Amygdala (tissue), 56 donors: ENCODE measurements at places on chromosomes 7 and 10.

- DNase-seq, result no peak
These were observed 41.4 kb upstream of the GTF2I start for GRCh38 chr7:74615933-74616780.

GRCh38 chr7:54719974-54720373 lies 39.0 kb downstream of the SEC61G start:
- DNase-seq, result no peak

DNA sequence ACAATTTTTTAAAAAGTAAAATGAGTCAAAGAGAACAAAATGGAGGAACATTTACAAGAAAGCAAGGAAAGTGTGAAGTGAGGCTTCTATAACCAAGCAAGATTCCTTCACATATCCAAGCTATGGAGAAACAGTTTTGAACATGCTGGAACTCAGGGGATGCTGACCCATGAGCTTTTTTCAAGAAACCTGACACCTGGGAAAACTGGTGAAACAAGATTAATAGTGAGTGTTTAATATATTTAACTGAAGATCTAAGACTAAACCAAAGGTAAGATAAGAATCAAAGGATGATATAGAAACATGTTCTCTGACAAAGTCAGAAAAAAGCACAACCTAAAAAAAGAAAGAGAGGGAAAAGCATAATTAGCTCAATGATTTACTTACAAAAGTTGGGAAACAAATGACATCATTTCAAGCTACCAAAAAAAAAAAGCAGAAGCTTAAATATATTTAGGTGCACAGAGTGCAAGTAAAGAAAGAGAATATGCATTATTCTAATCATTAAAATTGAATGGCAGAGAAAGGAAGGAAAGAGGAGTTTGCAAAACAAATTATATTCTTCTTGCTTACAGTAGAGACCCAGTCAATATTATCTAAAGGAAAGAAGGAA lies 24.9 kb downstream of the C7orf25 start:
- DNase-seq, result no peak

GRCh38 chr10:79262959-79263746 lies 84.1 kb upstream of the PPIF start:
- DNase-seq, result no peak

GRCh38 chr10:77853256-77853655 lies 73.3 kb downstream of the DLG5 start:
- no peak for DNase-seq

DNA sequence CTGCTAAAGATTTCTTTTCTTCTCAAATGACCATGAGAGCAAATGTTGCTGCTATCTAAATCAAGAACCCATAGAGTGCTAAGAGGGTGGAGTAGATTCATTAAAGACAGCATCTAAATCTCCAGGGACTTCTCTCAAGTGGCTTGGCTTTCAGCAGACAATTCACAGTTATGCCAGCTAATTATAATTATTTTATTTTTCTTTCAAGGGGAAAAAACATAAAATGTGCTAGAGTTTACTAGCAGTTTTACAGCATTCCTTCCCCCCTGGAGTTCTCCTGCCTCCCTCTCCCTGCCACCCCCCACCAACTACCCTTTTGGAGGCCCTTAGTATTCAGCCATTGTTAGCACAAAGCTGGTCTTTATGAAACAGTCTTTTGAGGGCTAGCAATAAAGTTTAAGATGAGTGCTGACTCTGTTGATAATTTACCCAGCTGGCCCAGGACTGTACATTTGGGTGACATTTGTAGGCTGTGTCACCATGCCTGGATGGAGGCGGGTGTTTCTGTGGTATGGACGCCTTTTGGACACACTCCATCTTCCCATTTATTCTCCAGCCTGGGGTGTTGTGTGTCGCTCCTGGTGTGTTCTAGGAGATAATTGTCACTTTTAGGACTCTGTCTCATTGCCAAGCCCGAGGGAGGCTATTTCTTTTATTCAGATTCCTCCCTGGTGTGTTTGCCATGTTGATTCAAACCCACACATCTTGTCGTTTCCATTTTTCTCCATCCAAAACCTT lies 160.2 kb downstream of the CREB5 start:
- DNase-seq, result no peak

GRCh38 chr7:40232242-40232893 lies 97.6 kb downstream of the SUGCT start:
- DNase-seq, result no peak

GRCh38 chr7:70307544-70308106 lies 709.4 kb downstream of the AUTS2 start:
- no peak for DNase-seq

GRCh38 chr10:30028006-30028737 lies 31.2 kb downstream of the JCAD start:
- DNase-seq, result no peak

DNA sequence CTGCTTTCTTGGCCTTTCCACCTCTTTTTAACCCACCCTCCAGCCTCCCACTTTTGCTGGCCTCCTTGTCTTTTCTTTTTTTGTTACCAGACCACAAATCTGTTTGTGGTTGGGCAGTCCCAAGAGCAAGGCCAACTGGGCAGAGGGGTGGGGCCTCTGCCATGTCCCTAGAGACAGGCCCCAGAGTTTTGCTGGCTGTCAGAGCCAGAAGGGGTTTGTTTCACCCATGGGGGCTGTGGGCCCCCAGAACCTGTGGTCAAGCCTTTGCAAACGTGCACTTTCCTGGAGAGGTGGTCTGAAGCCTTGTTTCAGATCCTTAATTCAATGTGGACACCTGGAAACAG lies 10.3 kb downstream of the ZMIZ1 start:
- DNase-seq, result no peak

DNA sequence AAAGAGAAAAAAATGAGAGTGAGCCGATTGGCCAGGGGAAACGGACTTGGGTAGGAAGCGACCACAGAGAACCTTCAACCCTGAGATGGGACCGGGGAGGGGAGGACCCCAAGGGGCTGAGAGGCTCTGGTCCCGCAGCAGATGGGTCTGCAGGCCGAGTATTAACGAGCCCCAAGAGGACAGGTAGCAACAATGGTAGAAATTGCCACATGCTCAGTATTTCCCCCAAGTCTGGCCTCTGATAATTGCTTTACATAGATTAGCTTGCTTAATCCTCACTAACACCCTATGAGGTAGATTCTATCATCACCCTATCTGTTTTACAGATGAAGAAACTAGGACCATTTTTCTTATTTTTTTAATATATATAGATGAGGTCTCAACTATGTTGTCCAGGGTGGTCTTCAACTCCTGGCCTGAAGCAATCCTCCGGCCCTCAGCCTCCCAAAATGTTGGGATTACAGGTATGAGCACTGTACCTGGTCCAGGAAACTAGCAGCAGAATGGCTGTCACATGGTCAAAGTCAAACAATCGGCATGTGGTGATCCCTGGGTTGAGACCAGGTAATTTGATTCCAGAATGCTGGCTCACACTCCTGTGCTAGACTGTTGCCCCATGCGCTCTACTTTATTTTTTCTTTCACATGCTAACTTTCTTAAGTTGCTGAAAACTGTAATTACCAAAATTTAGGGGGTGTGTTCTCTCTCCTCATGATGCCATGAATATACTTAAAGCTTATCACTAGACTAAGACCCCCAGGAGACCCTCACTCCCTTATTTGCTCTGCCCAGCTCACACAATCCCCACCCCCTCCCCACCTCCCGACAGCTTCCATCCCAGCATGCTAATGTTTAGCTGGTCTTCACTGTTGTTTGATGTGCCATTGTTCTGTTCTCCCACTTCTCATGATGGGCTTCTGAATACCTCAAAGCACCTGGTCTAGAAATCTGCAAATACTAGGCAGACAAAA lies 67.9 kb upstream of the AFAP1L2 start:
- no peak for DNase-seq

GRCh38 chr7:30688718-30689221 lies 6.5 kb upstream of the CRHR2 start:
- no peak for DNase-seq

- no peak for DNase-seq
These were observed 42.9 kb upstream of the IKZF1 start for GRCh38 chr7:50261593-50261992.

DNA sequence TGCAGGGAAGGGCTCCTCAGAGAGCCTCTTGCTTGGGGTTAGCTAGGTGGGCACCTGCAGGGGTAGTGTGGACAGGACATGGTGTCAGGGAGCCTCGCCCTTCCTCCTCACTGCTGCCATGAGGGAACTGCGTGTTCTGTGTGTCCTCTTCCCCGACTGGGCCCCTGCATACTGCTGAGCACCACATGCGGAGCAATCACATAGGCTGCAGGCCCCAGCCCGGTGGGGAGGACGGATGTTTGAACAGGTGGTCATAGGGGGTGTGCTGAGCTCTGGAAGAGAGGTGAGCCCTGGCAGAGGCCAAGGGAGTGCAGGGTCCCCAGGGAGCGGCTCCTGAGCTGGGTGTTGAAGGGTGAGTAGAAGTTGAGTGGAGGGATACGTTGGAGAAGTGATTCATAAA lies 48.3 kb upstream of the ZMIZ2 start:
- no peak for DNase-seq

DNA sequence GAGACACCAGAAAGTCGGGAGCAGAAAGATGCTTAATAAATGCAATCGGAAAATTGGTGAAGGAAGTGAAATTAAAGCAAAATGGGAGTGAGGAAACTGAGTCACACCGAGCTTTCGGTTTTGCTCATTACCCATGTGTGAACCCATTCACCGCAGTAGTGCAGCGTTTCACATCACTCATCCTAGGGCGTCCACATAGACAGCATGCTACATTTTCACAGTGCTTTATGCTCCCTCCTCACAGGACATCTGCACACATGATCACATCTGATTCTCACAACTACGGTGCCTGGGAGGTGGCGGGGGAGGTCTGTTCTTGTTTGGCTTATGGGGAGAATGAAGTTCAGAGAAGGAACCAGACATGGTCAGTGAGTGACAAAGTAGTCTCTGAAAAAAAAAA lies 36.6 kb upstream of the ATP6V0A4 start:
- DNase-seq, result no peak

DNA sequence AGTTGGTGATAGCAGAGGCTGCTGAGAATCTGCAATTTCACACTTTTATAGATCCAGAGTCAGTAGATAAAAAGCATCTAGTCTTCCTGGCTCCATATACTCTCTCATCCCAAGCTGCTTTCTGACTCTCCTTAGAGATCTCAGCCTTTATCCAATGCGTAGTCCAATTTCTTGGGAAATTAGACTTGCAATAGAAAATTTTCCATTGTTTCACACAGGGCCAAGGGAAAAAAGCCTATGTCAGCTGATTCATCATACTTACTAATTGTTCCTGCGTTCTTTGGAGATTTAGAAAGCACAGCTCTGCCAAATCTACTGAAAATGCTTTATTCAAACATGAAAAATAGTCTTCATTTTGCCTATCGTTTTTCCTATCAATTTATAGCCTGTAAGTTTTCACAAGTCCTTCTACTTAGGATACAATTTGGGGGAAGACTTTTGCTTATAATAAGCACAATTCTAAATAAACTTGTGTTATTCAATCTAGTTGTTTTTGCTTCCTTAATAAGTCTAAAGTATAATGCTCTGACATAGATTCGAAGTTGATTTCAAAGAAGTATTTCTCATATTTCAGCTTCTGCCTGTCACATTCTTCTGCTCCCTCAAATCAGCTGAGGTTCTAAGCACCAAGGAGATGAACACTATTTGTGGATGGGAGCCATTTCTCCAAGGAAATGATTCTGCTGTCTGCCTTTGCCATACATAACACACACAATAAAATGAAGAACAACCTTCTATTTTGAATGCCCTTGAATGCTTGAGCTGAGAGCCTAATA lies 165.4 kb downstream of the ADAM12 start:
- DNase-seq, result no peak

GRCh38 chr7:132004529-132004928 lies 448.1 kb upstream of the PODXL start:
- DNase-seq, result no peak

DNA sequence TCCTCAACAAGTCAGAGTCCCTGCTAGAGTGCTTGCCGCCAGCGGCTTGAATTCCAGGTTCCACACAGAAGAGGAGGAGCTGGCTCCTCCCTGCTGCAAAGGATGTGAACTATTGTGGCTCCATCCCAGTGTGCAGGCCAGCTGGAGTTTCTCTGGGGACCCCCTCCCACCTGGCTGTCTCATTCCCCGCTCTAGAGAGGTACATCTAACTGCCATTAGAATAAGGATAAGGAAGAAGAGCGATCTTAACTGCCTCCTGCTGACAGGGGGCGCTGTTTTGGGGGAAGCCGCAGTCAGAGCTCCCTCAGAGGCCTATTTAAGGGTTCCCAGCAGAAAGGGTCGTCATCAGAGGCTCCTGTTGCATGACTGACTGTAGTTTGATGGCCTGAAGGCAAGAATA lies 40.8 kb upstream of the HECW1 start:
- no peak for DNase-seq

GRCh38 chr7:120984406-120984805 lies 4.1 kb upstream of the CPED1 start:
- DNase-seq, result no peak

GRCh38 chr7:39827571-39827970 lies 122.5 kb upstream of the CDK13 start:
- DNase-seq, result no peak

DNA sequence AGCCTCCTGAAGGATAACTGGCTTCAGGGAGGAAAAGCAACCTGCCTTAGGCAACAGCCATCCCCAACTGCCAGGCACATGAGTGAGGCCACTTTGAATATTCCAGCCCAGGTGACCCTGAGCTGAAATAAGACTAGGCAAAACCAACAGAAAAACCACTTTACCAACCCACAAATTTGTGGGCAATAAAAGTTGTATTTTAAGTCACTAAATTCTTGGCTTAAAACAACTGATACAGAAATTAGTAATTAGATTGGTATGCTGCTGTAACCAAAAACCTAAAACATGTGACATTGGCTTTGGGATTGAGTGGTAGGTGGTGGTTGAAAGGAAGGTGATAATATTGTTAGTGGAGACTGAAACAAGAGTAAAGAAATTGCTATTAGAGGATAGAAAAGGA lies 39.9 kb downstream of the ABCB4 start:
- no peak for DNase-seq

DNA sequence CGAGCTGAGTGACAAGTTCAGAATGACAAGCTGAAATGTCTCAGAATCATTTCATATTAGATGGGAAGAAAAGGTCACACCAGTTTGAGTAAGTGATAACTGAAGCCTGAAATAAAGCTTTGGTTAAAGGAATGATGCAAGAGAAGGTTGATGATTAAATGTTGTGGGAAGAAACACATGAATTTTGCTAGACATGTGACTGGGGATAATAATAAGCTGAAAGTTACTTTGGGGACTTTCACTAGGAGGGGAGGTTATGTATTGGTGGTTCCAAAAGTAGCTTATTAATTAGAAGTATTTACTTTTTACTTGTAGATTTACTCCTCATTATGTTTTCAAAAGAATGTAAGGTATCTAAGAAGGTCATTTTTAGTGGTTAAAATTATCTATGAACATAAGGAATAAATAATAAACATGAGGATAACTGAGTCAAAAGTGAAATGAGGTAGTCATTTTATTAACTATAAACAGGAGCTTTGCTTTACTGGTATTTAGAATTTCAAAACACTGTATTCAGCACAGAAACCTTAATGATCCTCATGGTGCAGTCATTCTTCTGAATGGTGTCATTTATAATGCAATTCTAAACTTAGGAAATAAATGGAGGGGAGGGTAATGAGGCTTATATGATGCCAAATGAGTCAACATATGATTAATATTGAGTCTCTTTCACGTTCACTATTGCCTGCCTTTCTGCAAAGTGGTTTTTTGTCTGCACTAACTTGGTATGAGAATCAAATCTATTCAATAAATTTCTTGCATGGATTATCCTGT lies 63.7 kb downstream of the PRKG1 start:
- no peak for DNase-seq
